GM04504 (cell line): ENCODE measurements at places on chromosomes 12 and 14.

- DNase-seq, result no peak
Measured at GRCh38 chr14:94366146-94366915, 22.1 kb downstream of the SERPINA1 start.

GRCh38 chr12:48764521-48764920 is 24.4 kb downstream of the ADCY6 start:
- DNase-seq, result no peak

GRCh38 chr14:45290547-45290946 is 37.5 kb upstream of the MIS18BP1 start:
- DNase-seq, result no peak

DNA sequence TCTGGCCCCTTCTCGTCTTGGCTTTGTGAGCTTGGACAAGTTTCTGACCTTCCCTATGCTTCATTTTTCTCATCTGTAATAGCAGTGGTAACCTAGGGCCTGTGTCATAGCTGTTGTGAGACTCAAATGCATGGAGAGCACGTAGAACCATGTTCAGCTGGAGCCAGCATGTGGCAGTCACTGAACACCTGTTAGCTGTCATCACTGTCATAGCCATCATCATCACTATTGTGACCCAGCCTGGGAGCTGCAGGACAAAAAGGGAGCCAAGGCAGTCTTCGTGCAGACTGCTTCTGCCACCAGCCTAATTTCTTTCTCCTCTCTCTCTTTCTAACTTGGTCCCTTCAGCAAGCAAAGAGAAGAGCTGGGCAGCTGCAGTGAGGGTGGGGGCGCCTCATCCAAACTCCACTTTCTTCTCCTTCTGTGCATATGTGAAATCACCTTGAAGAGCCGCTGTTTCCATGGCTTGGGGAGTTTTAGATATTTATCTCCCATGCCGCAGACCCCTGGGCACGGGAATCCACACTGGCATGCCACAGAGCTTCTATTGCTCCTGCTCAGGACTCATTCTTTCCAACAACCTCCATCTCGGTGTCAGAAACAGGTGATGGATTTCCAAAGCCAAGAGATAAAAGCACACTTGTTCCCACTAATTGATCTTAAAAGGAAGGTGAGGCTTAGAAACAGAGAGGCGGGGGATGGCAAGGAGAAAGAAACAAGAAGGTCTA is 87.0 kb downstream of the SRRM4 start:
- no peak for DNase-seq

DNA sequence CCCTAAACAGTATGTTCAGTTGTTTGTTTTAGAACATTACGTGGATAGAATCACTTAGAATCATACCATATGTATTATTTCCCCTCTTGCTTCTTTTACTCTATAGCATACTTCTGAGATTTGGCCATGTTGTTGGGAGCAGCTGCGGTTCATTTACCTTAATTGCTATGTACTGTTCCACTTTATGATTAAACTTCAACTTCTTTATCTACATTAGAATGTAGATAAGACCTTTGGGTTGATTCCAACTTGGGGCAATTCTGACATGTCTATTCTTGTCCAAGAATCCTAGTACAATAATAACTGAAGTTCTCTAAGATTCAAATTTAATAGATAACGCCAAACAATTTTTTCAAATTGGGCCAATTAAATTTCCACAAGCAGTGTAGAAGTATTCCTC is 80.7 kb downstream of the GRIN2B start:
- no peak for DNase-seq

GRCh38 chr14:27006570-27006969 is 408.7 kb upstream of the NOVA1 start:
- no peak for DNase-seq

DNA sequence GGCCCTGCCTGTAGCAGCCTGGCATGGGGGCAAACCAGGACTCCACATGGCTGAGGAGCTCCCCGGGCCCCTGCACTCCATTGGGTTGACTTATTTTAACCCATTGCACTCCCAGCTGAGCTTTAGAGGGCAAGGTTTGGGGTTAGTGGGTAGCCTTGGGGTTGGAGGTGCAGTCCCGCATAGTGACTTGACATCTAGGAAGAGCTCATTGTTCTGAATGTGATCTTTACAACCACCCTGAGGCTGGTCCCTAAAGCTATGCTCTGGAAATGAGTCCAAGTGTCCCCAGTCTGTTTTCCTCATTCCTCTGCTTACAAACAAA is 36.4 kb downstream of the NFKBIA start:
- no peak for DNase-seq

DNA sequence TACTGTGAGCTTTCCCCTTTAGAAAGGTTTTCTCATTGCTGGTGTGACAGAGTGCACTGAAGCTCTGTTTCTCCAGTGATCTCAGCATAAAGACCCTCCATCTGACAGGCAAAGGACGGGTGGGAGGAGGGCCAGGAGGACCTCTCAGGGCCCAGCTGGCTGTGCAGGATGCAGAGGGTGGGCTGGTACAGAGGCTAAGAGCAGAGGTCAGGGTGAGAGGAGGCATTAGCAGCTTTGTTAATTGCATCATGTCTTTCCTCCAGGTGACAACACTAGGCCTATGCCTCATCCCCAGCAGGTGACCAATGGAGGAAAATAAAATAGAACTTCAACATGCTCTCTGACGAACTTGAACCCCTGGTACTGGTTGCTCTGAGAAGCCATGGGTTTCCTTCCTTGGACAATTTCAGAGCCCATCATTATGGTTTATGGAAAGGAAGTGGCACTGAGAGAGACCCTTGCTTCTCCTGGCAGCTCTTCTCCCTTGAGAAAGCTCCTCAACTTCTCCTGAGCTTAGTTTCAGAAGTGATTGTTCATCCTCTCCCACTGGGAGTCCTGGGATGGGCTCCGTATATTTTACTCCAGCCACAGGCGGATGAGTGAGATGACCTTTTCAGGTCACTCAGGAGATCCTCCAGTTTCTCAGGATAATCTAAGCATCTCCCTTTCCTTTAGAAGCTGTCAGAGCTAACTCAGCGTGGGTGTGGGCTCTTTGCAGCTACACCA is 45.8 kb upstream of the ATP23 start:
- no peak for DNase-seq
